ENCODE measurements at places on chromosomes 12 and 14. TPM values are rescaled to one million over a fixed set of nuclear protein-coding genes. Genes with fewer than 3 reads are reported as not detected.

Gene CCT2
- total RNA-seq, result 131 TPM

Gene CYP27B1
- total RNA-seq, result 4.3 TPM

Gene CLEC1A
- not detected for total RNA-seq

Gene SLC7A8
- total RNA-seq, result 0.76 TPM

Gene C12orf56
- total RNA-seq, result 0.40 TPM

Gene RAPGEF3
- total RNA-seq, result 1.6 TPM

Gene RPGRIP1
- total RNA-seq, result not detected

Gene DIO3
- total RNA-seq, result not detected

Gene FAM186B
- total RNA-seq, result not detected

Gene A2M
- not detected for total RNA-seq

Gene CD69
- total RNA-seq, result 196 TPM

Gene KITLG
- not detected for total RNA-seq

Gene CACNA1C
- total RNA-seq, result 0.30 TPM

Gene IQSEC3
- 0.33 TPM for total RNA-seq

Gene EGLN3
- 12.0 TPM for total RNA-seq

Gene LYZ
- total RNA-seq, result 0.50 TPM

Gene TMEM63C
- total RNA-seq, result 1.9 TPM

Gene PRPH
- not detected for total RNA-seq

Gene LRP6
- total RNA-seq, result 0.40 TPM

Gene PLEKHG3
- total RNA-seq, result 133 TPM

Gene MYO1H
- total RNA-seq, result not detected

Gene LMO3
- not detected for total RNA-seq

Gene TEX22
- 4.4 TPM for total RNA-seq

Gene COX8C
- total RNA-seq, result not detected

Gene TBC1D30
- total RNA-seq, result 0.13 TPM

Gene CELA1
- total RNA-seq, result not detected

Gene GPD1
- 0.28 TPM for total RNA-seq

Gene ABCC9
- total RNA-seq, result not detected

Gene RAD9B
- 1.1 TPM for total RNA-seq

Gene SSPN
- total RNA-seq, result not detected

Gene AQP5
- not detected for total RNA-seq

Gene SLC6A15
- total RNA-seq, result not detected

Gene FITM1
- 1.4 TPM for total RNA-seq

Gene SERPINA12
- not detected for total RNA-seq

Gene EPYC
- not detected for total RNA-seq
